Occipital lobe (tissue), 3 donors: ENCODE measurements at places on chromosomes 5 and 9.

GRCh38 chr5:127077366-127077765 lies 4.1 kb upstream of the C5orf63 start:
- no peak for DNase-seq

- no peak for DNase-seq
Observed at GRCh38 chr5:77266291-77266690, 55.8 kb downstream of the PDE8B start.

GRCh38 chr9:112705768-112706427 lies 12.0 kb downstream of the INIP start:
- peak; percentile 17 for DNase-seq

DNA sequence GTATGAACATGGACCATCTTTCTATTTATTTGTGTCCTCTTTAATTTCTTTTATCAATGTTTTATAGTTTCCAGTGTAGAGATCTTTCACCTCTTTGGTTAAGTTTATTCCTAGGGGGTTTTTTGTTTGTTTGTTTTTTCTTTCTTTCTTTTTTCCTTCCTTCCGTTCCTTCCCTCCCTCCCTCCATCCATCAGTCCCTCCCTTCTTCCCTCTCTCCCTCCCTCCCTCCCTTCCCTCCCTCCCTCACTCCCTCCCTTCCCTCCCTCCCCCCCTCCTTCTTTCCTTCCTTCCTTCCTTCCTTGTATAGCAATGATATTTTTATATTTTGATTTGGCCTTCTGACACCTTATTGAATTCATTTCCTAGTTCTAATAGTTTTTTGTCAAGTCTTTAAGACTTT lies 23.4 kb upstream of the IGFBPL1 start:
- DNase-seq, result no peak

GRCh38 chr5:149827086-149827485 lies 97.0 kb downstream of the PPARGC1B start:
- no peak for DNase-seq

DNA sequence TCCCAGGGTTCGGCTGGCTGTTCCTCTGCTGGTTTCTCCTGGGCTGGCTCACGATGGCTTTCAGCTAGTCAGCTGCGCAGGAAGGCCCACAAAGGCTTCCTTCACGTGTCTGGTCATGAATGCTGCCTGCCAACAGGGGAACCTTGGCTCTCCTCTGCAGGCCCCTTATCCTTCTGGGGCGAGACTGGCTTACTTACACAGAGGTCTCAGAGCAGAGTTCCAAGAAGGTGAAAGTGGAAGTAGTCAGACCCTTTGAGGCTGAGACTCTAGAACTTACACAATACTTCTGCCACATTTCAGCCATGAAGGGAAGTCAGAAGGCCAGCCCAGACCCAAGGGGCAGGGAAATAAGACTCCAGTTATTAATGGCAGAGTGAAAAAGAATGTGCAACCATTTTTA lies 99.5 kb downstream of the LHFPL2 start:
- no peak for DNase-seq

DNA sequence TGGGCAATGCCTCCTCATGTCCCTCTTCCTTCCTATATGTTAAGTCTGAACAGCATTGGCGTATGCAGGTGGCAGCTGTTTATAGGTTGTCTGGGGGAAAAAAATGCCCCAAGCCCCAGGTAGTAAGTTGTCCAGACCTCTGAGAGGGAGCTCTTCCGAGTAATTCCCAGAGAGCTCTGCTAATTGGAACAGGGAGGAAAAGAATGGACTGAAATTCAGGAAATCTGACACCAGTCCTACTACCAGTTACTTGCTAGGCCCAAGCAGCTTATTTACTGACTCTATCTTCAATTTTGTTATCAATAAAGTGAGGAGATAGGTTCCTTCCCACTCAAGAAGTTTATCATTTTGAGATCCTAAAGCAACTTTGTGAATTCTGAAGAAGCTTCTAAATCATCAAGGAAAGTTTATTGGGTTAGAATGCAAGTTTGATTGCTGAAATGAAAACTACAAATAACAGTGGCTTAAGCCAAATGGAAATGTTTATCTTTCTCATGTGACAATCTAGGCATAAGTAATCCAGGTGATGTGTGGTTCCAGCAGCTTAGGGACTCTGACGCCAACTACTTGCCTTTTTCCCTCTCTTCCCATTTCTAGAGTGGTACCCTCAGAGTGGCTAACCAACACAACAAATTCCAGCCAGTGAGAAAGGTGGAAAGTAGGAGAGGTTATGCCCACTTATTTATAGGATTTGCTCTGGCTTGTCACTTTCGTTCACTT lies 5.6 kb downstream of the STK32A start:
- DNase-seq, result no peak

GRCh38 chr5:76099286-76099702 lies 16.1 kb downstream of the SV2C start:
- no peak for DNase-seq

DNA sequence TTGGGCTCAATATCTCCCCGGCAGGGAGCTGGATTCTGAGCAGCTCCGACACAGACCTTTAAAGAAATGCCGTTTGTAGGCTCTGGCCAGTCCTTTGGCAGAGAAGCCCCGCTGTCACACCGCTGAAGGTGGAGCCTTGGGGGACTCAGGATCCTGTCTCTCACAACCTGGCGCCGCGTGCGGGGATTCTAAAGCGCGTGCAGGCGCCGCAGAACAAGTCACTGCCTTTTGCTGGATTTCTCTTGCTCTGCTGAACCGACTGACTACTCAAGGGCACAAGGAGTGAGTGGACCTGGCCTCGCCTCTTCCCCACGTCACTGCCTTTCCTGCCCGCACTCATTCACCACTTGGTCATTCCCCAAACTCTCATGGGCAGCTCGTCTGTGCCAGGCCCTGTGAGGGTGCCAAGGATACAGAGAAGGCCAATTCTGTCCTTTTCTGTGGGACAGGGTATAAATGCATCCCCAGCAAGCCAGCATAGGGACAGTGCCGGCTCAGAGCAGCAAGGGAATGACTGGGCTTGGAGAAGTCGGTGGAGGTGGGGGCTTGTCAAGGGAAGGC lies 69.3 kb downstream of the CRB2 start:
- DNase-seq, result no peak

GRCh38 chr5:149337736-149338135 lies 7.6 kb upstream of the GRPEL2 start:
- DNase-seq, result no peak

GRCh38 chr5:119943148-119943547 lies 313.8 kb downstream of the FAM170A start:
- no peak for DNase-seq

DNA sequence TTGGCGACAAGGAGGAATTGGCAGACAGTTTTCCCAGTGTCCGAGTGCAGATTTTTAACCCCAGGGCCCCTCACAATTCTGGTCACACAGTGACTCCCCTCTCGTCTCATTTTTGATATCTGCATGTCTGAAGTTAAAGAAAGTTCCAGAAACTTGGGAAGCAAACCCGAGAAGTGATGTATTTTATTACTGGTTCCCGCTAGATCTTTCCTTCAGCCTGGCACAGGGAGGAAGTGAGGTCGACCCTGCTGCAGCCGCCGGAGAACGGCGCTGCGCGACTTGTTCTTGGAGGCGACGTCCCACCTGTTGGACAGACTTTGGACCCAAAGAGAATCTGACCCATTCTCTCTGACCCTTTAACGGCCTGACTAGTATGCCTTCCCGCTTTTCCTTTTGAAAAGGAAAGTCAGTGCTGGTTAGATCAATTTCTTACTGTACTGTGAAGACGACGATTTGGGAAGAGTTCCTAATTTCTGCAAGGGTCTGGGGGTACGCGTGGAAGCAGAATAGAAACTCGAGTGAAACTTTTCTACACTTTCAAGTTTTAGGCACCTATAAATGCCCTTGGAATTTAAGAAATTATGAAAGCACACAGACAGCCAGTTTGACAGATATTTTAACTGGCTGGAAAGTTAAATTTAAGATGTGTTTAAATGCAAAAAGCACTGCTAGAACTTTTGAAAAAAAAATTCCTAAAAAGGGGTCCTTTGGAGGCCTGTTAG lies 744 bp downstream of the OTULIN start:
- DNase-seq, result no peak

GRCh38 chr9:102124465-102124864 lies 386.0 kb upstream of the GRIN3A start:
- no peak for DNase-seq

- DNase-seq, result no peak
Observed at GRCh38 chr9:20853866-20854265, 169.8 kb downstream of the FOCAD start.

- no peak for DNase-seq
Observed at GRCh38 chr5:115842089-115842935, 577 bp downstream of the AP3S1 start.

DNA sequence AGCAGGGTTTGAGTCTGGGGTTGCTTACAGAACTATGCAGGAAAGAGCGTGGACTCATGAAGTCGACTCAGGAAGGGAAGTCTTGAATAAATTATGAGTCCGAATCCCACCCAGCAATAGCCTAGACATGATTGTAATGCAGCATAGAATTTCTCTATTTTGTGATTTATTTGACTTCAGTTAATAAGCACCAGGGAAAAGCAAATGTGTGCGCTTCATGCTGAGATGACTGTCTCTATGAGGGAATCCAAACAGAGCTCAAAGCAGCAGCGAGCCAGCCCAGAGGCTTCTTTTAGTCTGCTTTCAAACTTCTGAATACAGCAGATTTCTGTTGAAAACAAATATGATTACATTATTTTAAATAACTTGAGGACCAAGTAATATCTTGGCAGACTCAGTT lies 188.0 kb downstream of the SEMA6A start:
- DNase-seq, result no peak

DNA sequence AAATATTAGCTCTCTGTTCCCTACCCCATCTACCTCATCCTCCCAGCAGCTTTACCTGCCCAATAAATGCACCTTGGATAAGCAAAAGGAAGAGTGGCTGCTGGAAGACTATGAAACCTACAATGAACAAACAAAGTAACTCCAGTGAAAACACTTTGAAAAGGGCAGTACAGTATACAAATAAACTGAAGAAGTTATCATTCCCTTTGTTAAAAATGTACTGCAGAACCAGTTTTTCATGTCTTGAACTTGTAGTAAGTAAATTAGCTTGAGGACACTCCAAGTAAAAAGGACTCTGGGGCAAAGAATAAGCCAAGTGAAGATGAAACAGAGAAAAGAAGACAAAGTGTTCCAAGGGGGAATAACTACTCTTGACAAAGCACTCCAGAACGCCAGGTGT lies 457.1 kb downstream of the DTWD2 start:
- no peak for DNase-seq

DNA sequence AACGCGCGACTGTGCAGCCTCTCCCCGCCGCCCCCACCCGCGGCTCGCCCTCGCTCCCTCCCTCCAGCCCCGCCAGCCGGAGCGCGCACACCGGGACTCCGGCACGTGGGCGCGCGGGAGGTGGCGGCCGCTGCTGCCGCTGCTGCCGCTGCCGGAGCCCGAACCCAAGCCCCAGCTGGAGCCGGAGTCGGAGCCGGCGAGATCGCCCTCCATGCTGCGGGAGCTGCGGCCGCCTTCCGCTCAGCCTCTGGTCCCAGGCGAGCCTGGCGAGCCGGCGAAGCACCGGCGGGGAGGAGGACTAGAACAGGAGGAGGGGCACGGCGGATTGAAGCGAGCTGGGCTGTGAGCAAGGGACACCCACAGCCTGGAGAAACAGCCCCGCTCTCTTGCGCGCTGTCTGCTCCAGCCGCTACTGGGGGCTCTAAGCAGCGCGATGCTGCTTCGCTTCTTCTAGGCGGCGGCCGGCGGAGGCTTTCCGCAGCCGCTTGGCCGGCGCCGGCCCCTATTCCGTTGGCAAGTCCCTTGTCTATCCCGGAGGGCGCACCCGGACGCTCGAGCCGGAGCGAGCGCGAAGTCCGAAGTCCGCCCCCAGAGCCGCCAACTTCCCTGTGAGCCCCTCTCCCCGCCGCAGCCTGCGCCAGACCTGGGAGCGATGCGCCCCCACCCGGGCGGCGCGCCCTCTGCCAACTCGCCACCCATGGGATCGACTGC lies 598.7 kb upstream of the SGCD start:
- peak; percentile 60 for DNase-seq

DNA sequence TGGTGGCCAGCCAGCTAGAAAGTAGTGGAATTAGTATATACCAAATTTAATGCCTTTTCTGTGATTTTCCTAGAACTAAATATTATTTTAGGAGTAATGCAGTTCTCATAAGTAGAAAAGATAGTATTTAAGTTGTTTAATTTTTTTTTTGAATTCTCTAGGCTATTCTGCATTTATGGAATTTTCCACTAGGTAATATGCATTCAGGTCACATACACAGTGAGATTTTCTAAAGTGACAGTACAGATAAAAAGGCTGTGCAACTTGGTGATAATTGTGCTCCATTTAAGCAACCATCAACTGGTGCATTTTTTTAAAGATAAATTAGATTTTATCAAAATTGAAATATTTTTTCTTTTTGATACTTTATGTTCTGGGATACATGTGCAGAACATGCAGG lies 111.5 kb downstream of the SCAMP1 start:
- no peak for DNase-seq

DNA sequence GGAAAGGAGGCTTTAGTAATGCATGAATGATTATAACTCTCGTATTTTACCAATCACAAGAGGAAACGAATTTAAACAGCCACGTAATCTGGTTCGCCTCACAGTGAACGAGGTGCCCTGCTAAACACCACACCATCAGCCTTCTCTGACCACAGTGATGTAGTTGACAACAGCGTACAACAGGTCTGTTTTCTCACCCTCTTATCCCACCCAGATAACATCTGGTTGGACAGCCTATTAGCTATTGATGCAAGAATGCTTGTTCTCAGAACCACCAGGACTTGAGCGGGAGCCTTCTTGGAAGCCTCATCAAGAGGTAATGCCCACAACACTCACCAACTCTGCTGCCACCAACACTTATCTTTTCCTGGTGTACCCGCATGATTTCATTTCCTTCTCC lies 23.3 kb downstream of the SLC1A3 start:
- no peak for DNase-seq

- no peak for DNase-seq
Observed at GRCh38 chr9:98251551-98251950, 3.9 kb downstream of the TBC1D2 start.
